Midbrain (tissue), 1 donor: ENCODE measurements at places on chromosomes 2 and 18.

- DNase-seq, result no peak
Measured at GRCh38 chr2:158142568-158143332, 41.1 kb downstream of the UPP2 start.

DNA sequence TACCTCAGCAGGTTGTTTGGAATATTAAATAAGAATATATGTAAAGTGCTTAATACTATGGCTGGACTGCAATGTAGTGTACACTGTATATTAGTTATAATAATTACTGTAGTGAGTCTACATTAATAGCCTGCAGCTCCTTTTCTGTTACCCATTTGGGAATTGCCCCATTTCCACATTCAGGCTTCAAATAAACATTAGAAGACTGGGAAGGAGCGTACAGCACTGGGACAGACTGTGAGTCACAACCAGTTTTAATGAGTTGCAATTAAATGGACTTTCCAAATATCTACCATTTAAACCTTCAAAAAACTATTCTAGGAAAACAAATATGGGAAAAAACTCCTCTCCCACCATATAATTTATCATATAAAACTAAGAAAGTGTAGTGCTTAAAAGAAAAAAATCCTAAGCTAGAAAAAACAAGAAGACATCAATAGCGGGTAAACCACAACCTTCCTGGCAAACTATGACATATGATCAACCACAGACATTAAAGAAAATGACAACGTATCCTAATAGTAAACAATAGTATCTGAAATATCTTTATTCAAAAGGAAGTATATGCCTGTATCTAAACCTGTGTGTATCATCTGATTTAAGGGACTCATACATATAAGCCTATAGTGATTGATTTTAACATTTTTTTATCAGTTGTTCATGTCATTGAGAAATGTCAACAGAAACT lies 86.1 kb downstream of the TRIP12 start:
- no peak for DNase-seq

GRCh38 chr2:234945339-234945873 lies 6.4 kb upstream of the SH3BP4 start:
- no peak for DNase-seq

GRCh38 chr2:117763804-117764203 lies 50.7 kb upstream of the DDX18 start:
- DNase-seq, result peak; percentile 22

DNA sequence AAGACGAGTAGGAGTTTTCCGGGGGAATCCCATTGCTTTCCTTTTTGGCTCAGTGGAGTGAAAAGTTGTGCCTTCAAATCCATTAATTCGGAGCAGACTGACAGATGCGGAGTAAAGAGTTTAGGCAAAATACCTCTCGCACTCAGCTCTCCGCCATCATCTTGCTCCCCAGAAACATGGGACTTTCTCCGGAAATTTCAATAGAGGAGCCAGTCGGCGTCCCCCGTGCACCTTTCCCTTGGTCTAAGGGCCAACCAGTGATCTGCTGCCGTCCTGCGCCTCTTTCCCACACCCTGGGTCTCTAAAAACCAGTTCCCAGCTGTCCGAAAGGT lies 318 bp downstream of the TYW5 start:
- no peak for DNase-seq

GRCh38 chr18:45642238-45642637 lies 27.0 kb downstream of the SLC14A2 start:
- DNase-seq, result no peak

DNA sequence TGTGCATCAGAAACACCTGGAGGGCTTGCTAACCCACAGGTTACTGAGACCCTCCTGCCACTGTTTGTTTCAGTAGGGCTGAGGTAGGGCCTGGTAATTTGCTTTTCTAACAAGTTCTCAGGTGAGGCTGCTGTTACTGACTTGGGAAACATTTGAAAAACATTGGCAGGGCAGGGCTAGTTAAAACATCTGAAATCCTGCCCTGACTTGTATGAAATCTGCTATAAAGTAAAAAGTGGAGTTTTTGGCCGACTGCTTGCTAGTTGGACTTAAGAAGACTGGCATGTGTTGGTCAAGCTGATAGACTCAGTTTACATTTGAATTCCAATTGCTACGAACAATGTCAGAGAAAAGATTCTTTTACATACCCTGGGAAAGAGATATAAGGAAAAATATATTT lies 111.6 kb upstream of the DLX2 start:
- DNase-seq, result no peak

GRCh38 chr2:170493426-170494097 lies 221.6 kb upstream of the SP5 start:
- no peak for DNase-seq

DNA sequence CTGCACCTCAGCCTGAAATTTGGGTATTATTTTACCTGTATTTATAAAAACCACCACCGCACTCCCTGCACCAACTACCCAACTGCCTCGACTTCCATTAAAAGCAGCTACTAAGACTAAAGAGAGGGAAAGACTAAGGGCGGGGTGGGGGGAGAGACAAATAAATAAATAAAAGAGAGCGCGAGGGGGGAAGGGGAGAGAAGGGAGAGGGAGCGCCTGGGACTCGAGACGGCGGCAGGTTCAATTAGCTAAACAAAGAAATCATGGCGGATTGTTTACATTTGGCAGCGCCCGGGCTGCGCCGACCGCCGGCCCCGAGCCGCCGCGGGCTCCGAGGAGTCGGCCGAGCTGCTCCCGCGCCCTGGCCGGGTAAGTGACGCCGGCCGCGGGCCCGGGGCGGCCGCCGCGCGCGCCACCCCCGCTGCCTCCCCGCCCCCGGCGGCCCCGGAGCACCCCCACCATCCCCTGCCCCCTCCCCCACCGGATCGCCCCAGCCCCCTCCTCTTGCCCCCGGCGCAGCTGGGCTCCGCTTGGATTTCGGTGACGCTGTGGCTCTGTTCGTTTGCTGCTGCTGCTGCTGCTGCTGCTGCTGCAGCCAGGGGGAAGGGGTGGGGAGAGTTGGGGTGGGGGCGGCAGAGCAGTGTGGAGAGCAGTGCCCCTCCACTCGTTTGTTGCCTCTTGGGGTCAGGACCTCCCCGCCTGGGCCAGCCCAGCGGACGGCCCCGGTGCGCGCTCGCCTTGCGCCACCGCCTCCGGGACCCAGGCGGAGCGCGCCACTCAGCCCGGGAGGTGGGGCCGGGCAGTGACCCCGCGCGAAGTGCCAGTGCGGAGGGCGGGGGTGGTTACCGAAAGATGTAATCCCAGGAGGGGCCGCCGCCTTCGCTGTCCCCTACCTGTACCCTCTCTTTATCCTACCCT lies 187.2 kb upstream of the FANCL start:
- peak; percentile 72 for DNase-seq

GRCh38 chr2:28528206-28528605 lies 32.3 kb downstream of the PLB1 start:
- DNase-seq, result no peak

DNA sequence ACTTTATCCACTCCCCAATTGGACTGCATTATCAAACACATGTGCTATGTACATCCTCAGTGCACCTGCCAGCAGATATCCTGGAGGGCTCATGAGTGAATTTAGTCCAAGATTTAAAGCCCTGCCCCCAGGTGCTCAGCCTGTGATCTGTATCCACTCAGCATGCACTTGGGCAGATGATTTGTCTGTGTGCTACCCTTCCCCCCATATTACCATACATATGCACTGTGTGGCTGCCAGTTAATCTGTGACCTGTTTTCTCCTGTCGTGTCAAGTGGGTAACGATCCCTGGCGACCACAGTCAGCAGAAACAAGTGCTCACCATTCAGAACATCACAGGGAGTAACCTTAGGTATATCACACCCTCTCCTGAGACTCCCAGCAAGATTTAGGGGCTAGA lies 10.2 kb downstream of the NAGK start:
- no peak for DNase-seq

- DNase-seq, result no peak
Measured at GRCh38 chr18:10258836-10259474, 195.5 kb upstream of the APCDD1 start.

GRCh38 chr2:160332318-160332717 lies 132.2 kb upstream of the ITGB6 start:
- no peak for DNase-seq

GRCh38 chr2:231174211-231174651 lies 24.2 kb upstream of the ARMC9 start:
- DNase-seq, result no peak

DNA sequence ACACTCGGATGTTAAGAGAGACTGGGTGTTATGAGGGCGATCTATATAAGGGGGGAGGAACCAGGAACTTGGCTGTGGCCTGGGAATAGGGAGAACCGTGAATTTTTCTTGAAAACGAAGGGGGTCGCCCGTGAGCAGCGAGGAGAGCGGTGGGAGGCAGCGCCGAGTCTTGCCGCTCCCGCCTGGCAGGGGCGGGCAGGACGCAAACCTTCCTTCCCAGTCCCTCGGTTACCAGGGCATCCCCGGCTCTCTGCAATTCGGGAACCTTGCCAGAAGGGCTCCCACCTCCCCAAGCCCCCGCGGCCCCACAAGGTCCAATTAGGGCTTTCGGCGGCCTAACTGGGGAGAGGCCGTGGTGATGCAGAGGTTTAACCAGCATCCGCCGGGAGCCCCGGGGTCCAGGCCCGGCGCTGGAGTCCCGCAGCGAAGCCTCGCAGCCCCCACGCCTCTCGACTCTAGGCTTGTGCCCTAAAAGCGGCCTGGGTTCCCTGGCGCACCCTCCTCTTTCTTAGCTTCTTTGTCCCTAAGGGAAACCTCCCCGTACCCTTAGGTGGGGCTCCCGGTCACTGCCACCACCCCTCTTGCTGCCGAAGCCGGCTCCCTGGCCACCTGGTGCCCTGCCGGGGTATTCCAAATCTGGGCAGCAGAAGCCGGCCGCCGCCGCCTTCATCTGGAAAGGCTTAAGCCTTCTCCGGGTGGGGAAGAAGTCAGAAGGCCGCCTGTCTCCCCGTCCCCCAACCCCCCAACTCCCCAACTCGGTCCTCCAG lies 680 bp upstream of the FHOD3 start:
- DNase-seq, result peak; percentile 70

DNA sequence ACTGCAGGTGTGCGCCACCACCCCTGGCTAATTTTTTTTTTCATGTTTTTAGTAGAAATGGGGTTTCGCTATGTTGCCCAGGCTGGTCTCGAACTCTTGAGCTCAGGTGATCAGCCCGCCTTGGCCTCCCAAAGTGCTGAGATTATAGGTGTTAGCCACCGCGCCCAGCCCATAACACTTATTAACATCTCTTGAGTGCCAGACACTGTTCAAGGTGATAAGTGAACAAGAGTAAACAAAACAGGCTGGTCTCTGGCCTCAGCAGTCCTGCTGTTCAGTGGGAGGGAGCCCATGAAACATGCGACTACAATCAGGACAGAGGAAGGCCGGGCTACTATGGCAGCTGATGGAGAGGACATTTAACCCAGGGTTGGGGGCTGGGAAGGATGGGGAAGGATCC lies 42.3 kb downstream of the KCTD1 start:
- DNase-seq, result no peak

DNA sequence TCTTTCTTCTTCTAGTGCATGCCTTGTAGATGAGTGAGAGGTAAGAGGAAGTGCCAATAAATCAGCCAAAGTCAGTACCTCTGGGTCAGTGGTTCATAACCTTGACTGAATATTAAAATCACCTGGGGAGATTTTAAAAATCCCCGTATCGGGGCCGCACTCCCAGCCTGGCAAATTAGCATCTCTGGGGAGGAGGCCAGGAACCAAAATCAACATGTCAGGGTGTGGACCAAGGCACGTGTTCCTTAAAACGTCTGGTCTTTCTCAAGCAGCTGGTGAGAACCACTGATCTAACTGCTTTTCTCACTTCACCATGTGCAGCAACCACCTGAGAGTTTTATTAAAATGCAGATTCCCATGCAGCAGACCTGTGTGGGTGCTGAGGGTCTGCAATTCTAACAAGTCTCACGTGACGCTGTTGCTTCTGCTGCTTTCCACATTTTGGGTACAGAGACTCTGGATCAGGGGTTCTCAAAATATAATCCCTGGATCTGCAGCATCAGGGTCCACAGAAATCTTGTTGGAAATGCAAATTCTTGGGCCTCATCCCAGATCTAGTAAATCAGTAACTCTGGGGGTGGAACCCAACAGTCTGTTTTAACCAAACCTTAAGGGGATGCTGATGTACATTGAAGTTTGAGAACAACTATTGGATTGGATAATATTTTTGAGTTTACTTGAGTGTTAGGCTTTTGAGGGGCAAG lies 49.5 kb downstream of the CHST9 start:
- no peak for DNase-seq

DNA sequence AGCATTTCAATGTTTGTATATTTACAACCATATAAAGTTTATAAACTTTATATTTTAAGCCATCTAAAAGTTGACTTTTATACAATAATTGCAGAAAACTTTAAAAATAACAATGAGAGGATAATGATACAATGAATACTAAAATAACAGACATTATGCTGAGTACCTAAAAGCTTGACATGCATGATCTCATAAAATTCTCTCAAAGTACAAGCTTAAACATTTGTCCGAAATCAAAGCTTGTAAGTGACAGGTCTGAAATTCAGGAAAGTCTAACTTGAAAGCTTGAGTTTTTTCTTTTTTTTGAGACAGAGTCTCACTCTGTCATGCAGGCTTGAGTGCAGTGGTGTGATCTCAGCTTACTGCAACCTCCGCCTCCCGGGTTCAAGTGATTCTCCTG lies 84.1 kb upstream of the FRZB start:
- no peak for DNase-seq

- DNase-seq, result no peak
Measured at GRCh38 chr18:56302156-56302555, 336.2 kb downstream of the TXNL1 start.

GRCh38 chr2:210687786-210688470 lies 131.5 kb downstream of the CPS1 start:
- DNase-seq, result no peak

DNA sequence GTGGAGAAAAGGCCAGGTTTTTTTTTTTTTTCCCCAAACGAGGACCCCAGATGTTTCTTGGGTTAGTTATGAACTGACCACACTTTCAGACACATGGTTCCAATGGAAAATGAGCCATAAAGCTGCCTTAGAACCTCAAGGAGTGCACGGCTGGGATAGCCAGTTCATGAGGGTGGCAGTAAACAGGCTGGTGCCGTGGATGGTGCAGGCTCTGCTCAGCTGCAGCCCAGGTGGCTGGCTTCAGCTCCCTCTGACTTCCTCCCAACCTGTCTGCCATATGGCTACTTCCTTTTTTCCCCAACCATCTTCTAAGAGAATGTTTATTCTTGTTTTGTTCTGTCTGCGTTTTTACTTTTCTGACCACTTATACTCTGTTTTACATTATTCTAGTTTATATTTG lies 109.8 kb upstream of the LMAN1 start:
- DNase-seq, result no peak

GRCh38 chr18:62361288-62361687 lies 36.2 kb downstream of the TNFRSF11A start:
- no peak for DNase-seq

DNA sequence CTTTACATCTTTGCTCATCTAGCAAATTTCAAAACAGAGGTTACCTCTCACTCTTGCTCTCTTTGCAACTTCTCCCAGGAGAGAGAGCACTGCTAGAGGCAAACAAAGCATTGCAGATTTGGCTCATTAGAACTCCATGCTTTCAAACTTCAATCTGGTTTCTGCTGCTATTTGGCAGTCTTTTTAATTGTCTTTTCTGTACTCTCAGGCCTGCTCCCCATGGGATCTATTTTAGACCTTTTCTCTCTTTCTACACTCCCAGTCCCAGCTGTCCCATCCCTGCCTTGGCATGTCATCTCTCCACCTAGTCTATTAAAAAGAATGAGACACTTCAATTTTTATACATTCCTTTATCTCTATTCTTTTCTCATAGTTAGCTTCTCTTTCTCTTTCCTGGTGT lies 15.2 kb downstream of the KCNJ3 start:
- no peak for DNase-seq
